ENCODE measurements at places on chromosomes 1 and 21. TPM values are rescaled to one million over a fixed set of nuclear protein-coding genes. Genes with fewer than 3 reads are reported as not detected.

DNA sequence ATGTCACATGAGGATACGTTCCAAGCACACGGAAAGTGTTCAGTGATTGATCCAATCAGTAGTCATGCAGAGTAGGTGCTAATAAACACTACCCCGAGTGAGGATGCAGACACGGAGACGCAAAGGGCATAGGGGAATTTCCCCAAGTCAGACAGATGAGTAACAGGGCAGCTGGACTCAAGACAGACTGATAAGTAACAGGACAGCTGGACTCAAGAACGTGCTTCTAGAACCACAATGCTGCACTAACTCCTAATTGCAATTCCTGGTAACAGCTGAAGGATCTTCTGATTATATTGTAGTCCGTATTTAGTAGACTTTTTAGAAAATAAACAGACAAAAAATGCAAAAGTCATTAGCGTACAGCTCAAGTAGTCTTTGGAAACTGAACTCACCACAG, 1.9 kb upstream of the OR2T10 start:
- DNase-seq: no peak
- no peaks in the 10 kb centered on the region for H3K27me3 ChIP-seq
- H3K36me3 ChIP-seq: no peaks in the 10 kb centered on the region
- no peak overlapping the region for H3K4me3 ChIP-seq
- no peaks in the 10 kb centered on the region for H3K4me1 ChIP-seq

DNA sequence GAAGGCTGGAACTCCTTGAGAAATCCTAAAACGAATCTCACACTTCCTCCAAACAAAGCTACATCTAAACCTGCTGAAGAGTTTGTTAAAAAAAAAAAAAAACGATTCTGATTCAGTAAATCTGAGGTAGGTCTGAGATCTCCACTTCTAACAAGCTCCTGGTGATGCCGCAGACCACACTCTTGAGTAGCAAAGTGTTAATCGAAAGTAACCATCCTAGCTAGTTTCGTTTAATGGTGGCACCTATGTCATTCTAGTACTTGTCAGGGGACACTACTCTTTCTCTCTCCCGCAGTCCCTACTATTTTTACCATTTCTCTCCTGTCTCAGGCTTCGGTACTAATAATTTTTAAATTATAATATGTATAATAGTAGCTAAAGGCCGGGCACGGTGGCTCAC, 2.1 kb downstream of the CLCC1 start:
- H3K4me1 ChIP-seq: peaks cover 5% of the 10 kb centered on the region
- no peaks in the 10 kb centered on the region for H3K36me3 ChIP-seq
- no peak for DNase-seq

- peaks cover 4% of the 10 kb centered on the region for H3K36me3 ChIP-seq
- no peak for DNase-seq
- no peaks in the 10 kb centered on the region for H3K27me3 ChIP-seq
- H3K4me1 ChIP-seq: 0 out of 2 replicates have a peak, but pooled peaks cover 3% of the 10 kb centered on the region
- H3K4me3 ChIP-seq: no peak overlapping the region
Observed at GRCh38 chr1:28640766-28641165, 2.1 kb downstream of the TAF12 start.

- no peak overlapping the region for H3K27ac ChIP-seq
- no peaks in the 10 kb centered on the region for H3K27me3 ChIP-seq
- no peaks in the 10 kb centered on the region for H3K36me3 ChIP-seq
- H3K4me3 ChIP-seq: no peak overlapping the region
- no peak for DNase-seq
Observed at GRCh38 chr21:27831816-27832569, 865.1 kb upstream of the ADAMTS5 start.

DNA sequence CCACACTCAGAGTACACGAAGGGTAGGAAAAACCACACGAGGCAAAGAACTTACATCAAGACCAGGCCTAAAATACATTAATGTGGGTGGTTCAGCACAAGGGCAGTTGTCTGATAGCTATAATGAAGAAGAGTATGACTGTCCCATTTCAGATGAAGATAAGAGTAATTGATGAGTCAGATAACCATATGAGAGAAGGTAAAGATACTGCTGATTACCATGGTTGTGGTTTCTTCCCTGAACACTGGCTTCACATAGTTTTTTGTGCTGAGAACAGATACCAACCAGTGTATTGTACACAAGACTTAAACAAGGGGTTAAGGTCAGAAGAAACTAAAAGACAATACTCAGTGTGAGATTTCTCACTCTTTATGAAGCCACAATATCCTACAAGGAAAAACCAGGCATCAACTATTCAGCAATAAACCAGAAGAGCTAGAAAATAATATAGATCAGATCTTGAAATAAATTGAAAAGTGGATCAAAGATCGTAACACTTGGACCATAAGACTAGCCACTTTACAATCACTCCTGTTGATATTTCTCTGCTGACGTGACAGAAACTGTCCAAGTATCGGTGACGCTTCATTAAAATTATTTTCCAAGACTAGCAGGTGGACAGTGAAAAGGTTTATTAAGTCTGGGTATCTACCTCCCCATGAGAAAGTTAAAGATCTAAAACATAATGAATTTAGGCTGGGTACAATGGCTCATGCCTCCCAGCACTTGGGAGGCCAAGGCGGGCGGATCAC, 28.6 kb downstream of the PUM1 start:
- H3K4me1 ChIP-seq: peaks cover 4% of the 10 kb centered on the region
- no peak overlapping the region for H3K4me3 ChIP-seq
- DNase-seq: no peak
- no peaks in the 10 kb centered on the region for H3K27me3 ChIP-seq

DNA sequence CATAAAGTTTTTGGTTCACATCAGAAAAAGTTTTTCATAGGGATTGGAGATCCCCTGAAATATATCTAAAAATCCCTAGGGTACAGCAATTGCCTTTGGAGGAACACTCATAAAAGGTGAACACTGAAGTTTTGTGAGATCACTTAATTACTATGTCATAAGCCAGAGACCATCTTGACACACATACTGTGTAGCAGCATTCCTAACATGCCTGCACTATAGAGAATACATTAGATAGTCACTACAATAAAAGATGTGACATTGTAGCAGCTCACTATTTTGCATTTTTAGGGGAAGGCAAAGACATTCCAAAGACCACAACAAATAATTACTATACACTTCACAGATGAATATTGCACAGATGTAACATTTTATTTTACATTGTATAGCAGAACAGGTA, 779.9 kb downstream of the KCNT2 start:
- no peaks in the 10 kb centered on the region for H3K36me3 ChIP-seq
- no peaks in the 10 kb centered on the region for H3K4me1 ChIP-seq
- no peak for DNase-seq
- H3K4me3 ChIP-seq: no peak overlapping the region

GRCh38 chr1:177784936-177785335, 184.9 kb downstream of the SEC16B start:
- DNase-seq: no peak
- no peak overlapping the region for H3K27ac ChIP-seq
- no peaks in the 10 kb centered on the region for H3K36me3 ChIP-seq

WNT4 gene
- 0.92 TPM for total RNA-seq

TTC24 gene
- not detected for total RNA-seq

PTGER3 gene
- total RNA-seq: 0.08 TPM

SYPL2 gene
- total RNA-seq: 0.74 TPM

Data from Panc1 (cell line).